Stimulated activated CD4-positive, alpha-beta T cell treated with anti-CD3 and anti-CD28 coated beads, Interleukin-2, amount 100 ng/mL, for 4 hours (primary cell): ENCODE measurements at places on chromosomes 7 and 10.

DNA sequence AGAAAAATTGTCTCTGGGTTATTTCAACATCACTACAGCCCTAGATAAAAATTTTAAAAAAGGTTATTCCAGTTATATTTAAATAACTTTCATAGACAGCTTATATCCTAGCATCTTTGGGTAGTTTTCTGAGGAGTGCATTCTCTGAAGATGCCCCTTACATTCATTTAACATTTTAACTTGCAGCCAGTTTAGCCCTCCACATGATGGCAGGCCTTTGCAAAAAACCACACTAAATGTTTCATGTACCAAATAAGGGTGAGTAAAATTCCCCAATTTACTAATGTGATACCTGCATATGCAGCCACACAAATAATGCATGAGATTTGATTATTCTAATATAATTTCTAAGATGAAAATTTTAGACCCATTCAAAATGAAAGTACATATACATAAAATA lies 108.4 kb upstream of the ZWINT start:
- no peak for DNase-seq

GRCh38 chr10:50552771-50553535 lies 70.8 kb downstream of the SGMS1 start:
- DNase-seq: no peak

GRCh38 chr7:100003711-100004661 lies 11.4 kb upstream of the ZKSCAN1 start:
- no peak for DNase-seq

GRCh38 chr10:30185916-30186315 lies 126.5 kb upstream of the JCAD start:
- no peak for DNase-seq

- DNase-seq: no peak
These were observed 25.2 kb upstream of the DMTF1 start for GRCh38 chr7:87127019-87127418.

DNA sequence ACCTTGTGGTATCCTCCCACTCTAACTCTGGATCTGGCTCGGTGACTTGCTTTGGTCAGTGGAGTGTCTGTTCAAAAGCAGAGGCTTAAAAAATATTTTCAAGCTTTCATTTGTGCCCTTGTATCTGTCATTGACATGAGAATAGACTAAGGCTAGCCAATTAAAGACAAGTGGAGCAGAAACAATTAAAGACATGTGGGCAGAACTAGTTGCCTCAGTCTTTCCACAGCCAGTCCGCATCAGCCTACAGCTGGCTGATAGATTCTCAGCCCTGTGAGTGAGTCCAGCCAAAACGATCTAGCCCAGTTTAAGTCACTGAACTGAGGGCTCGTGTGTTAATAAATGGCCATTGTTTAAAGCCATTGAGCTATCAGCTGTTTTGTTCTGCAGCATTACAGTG lies 185.2 kb upstream of the DGKB start:
- no peak for DNase-seq

DNA sequence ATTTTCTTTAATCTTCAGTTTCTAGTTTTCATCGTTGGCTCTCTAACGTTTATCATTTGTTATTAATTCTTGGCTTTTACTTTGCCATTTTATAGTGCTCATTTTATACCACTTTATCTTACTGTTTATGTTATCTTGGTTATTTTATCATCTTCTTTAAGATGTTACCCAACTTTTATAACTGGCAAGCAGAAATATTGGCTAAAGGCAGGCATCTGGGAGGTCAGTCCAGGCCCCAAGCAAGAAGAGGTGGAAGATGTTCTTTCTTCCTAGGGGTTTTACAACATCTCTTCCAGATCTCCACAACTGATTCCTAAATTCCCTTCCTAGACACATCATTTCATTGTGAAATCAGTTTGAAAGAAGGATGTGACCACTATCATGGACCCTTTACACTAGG lies 208.1 kb downstream of the AHR start:
- DNase-seq: no peak

DNA sequence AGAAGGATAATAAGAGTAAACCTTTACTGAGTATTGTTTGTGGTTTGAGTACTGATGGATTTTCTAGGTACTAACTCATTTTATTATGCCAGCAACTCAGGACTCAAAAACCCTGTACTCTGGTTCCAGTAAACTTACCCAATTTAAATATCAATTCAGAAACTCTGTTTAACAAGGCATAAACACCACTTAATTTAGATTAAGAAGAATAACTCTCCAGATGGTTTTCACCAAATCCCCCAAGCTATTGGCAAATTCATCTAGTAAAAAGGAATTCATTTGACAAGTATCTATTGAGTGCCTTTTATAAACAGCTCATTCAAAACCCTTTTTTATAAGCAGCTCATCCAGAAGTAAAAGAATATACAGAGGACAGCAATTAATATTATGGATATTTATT lies 572.4 kb downstream of the PHTF2 start:
- DNase-seq: no peak

DNA sequence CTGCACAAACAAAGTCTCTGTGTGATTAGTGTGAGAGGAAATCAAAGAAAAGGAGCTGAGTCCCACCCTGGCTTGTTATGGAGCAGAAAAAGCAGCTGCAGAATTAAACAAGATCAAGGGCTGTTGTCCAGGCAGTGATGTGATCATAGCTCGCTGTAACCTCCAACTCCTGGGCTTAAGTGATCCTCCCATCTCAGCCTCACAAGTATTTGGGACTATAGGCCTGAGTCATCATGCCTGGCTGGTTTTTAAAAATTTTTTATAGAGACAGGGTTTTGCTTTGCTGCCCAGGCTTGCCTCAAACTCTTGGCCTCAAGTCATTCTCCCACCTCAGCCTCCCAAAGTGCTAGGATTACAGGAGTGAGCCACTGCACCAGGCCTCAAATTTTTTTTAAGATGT lies 88.9 kb downstream of the IPMK start:
- no peak for DNase-seq

GRCh38 chr7:150503581-150503980 lies 11.1 kb upstream of the GIMAP7 start:
- peak; percentile 47 for DNase-seq

DNA sequence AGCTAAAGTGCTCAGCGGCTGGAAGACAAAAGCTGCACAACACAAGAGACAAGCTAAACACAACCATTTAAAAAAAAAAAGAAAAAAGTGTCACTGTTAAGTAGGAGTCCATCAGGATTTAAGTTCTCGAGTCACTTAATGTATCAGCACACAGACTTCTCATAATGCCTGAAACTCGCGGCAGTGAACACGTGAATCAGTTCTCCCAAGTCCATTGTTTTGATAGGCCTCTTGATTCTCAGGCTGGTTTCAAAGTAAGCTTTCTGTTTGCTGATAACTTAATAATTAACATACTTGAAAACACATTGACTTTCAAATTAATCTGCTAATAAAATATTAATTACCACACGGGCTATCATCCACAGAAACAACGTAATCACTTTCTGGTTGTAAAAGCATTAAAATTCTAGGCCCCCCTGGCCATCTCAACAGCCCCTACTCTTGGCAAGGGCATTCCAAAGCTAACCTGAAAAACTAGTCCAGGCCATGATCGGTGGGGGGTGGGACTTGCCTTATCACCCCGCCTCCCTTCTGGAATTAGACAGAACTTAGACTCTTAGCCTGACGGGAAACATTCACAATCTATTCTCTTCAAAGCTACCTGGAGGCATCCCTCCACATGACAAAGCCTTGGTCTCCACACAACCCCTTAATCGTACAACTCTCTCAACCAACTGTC lies 129.0 kb downstream of the DIP2C start:
- DNase-seq: no peak

- DNase-seq: no peak
These were observed 1.5 kb downstream of the ENTPD7 start for GRCh38 chr10:99660662-99661376.

GRCh38 chr10:115801992-115802391 lies 471.0 kb downstream of the GFRA1 start:
- no peak for DNase-seq

DNA sequence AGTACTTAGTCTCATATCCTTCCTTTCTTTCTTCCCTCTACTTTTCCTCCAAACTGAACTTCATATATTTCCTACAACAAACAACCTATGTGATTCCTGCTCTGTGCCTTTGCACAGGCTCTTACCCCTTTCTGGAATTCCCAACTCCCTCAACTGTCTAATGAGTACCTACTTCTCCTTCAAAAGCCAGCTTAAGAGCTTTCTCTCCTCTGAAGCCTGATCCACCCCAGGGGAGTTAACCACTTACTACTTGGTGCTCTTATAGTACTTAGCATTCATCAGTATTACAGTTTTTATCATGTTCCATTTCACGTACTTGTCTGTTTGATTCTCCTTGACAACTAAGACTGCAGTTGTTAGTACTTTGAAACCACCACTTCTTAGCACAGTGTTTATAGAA lies 246.1 kb downstream of the LRRTM3 start:
- no peak for DNase-seq

GRCh38 chr7:72438491-72438890 lies 26.4 kb upstream of the CALN1 start:
- no peak for DNase-seq

- no peak for DNase-seq
These were observed 78.7 kb downstream of the CLEC2L start for GRCh38 chr7:139602143-139602722.

- DNase-seq: no peak
These were observed 112.3 kb upstream of the PHYHIPL start for GRCh38 chr10:59064080-59064692.

- no peak for DNase-seq
These were observed 534.1 kb downstream of the AUTS2 start for GRCh38 chr7:70132226-70132851.
